ENCODE measurements at places on chromosomes 4 and X.

- peaks cover 12% of the 10 kb centered on the region for H3K36me3 ChIP-seq
- no peaks in the 10 kb centered on the region for H3K4me1 ChIP-seq
- H3K27ac ChIP-seq: no peak overlapping the region
- H3K27me3 ChIP-seq: no peaks in the 10 kb centered on the region
Observed at GRCh38 chr4:85803856-85804255, 328.9 kb downstream of the ARHGAP24 start.

GRCh38 chr4:21768349-21769310 lies 179.9 kb downstream of the KCNIP4 start:
- peak; percentile 66 for DNase-seq
- H3K27ac ChIP-seq: no peak overlapping the region
- no peaks in the 10 kb centered on the region for H3K36me3 ChIP-seq
- H3K27me3 ChIP-seq: no peaks in the 10 kb centered on the region

DNA sequence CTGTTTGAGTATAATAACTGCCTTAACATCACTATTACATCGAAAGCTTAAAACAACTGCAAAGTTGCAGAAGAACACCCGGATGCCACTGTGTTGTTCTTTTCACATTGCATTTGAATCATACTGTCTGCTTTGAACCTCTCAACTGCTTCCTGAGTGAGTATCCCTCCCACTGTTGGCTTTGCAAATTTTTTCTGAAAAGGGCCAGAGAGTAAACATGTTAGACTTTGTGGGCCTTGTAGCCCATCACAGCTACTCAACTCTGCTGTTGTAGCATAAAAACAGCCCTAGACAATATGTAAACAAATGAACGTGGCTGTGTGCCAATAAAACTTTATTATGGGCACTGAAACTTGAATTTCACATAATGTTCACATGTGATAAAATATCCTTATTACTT lies 76.1 kb downstream of the NSG1 start:
- no peaks in the 10 kb centered on the region for H3K27me3 ChIP-seq
- H3K36me3 ChIP-seq: peaks cover 64% of the 10 kb centered on the region
- no peak for DNase-seq
- H3K27ac ChIP-seq: no peak overlapping the region

DNA sequence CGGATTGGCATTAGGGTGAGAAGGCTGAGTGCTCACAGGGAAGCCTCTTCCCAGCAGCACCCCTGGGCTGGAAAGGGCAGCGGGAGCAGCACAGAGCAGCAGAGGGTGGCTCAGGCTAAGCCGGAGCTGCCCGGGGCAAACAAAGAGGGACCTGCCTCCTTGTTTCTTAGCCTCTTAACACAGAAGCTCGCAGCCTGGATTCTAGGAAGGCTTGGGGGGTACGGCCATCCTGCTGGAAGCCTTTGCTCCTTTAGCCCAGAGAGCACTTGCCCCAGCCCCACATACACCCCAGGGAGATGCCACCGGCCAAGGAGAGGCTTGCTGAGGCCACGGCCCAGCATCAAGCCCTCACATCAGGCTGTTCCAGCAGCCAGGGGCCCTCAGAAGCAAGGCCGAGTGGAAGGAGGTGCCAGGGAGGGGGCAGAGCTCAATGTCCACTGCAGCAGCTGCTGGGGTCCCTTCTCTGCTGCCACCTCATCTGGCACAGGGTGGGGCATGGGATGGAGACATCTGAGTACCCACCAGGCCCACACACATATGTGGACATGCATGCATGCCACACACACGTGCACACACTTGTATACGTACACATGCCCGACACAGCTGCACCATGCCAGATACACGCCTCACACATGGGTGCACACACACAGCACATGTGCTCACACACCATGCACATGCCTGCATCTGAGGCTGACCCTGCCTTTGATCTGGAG lies 20.3 kb upstream of the SPON2 start:
- peaks cover 47% of the 10 kb centered on the region for H3K4me1 ChIP-seq
- peak overlapping the region; percentile 95 for H3K27ac ChIP-seq
- H3K36me3 ChIP-seq: peaks cover 10% of the 10 kb centered on the region
- no peaks in the 10 kb centered on the region for H3K27me3 ChIP-seq

- DNase-seq: peak; percentile 42
- no peak overlapping the region for H3K4me3 ChIP-seq
- H3K27me3 ChIP-seq: peaks cover 11% of the 10 kb centered on the region
Observed at GRCh38 chrX:12949205-12949926, 25.5 kb upstream of the TMSB4X start.

GRCh38 chr4:169062897-169063244 lies 52.8 kb upstream of the CBR4 start:
- H3K27ac ChIP-seq: no peak overlapping the region
- no peaks in the 10 kb centered on the region for H3K27me3 ChIP-seq

All from mesenchymal stem cell (in vitro differentiated cells and primary cell).